A549 treated with Mapracorat at 1 μM for 4 hours (cell line): ENCODE measurements at places on chromosomes 1 and 21. TPM values are rescaled to one million over a fixed set of nuclear protein-coding genes. Genes with fewer than 3 reads are reported as not detected.

TMPRSS3 gene
- total RNA-seq = 0.14 to 0.57 TPM (median 0.34 TPM) in 5 replicates

MRAP gene
- total RNA-seq = not detected in 5 replicates

DISC1 gene
- total RNA-seq = 0.10 to 0.24 TPM (median 0.19 TPM) in 5 replicates

GSTM5 gene
- not detected in 5 replicates for total RNA-seq

TATDN3 gene
- total RNA-seq = 10.6 to 15.4 TPM (median 12.9 TPM) in 5 replicates

FAM167B gene
- 0.40 to 0.70 TPM (median 0.58 TPM) in 5 replicates for total RNA-seq

CELA3A gene
- total RNA-seq = not detected in 5 replicates

OLFML3 gene
- 3.6 to 4.2 TPM (median 3.9 TPM) in 5 replicates for total RNA-seq
